Lung (tissue), 17 donors: ENCODE measurements at places on chromosomes 12 and 14.
A peak's percentile ranks its signal among the peaks of the same experiment; 100 is the strongest.

DNA sequence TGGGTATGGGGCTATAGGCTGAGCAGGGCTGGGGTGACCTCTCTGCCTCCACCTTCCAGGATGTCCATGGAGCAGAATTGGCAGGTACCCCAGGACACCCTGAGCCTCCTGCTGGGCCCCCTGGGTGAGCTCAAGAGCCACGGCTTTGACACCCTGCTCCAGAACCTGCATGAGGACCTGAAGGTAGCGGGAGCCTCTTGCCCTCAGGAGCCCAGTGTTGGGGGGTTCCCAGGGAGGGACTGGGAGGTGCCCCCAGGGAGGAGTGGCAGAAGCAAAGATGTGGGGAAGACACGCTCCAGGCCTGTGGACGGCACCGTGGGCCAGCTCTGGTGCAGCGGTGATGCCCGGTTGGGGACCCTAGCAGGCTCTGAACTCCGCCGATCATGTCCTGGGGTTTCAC is 8.3 kb downstream of the TNFAIP2 start:
- no peak for DNase-seq

DNA sequence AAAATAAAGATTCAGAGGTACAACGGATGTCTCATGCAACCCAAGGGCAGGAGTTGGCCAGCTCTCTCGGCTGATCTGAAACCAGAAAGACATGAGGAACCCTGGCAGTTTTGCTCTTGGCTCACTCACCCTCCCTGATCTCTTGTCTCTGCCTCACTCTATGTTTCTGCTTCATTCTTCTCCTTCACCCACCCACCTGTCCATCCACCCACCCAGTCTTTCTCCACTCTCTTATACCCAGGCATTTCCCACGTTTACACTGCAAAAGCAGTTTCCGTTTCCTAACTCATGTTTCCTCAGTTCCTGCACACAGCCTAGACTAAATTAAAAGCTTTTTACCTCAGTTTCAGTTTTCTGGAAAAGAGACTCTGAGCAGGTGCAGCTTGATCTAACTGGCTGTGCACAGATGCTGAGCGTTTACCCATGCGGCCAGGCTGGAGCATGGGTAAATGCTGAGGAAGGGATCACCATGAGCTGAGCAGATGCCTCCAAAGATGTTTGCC is 157.6 kb downstream of the PRKCH start:
- no peak for DNase-seq

GRCh38 chr12:28708918-28709371 is 440.1 kb upstream of the FAR2 start:
- no peak for DNase-seq

- no peak for DNase-seq
These were observed 733.9 kb downstream of the NRXN3 start for GRCh38 chr14:78904094-78904493.

- no peak for DNase-seq
These were observed 70.0 kb upstream of the GALNT9 start for GRCh38 chr12:132399092-132400010.

GRCh38 chr12:29376118-29376517 is 4.9 kb downstream of the ERGIC2 start:
- DNase-seq: no peak

DNA sequence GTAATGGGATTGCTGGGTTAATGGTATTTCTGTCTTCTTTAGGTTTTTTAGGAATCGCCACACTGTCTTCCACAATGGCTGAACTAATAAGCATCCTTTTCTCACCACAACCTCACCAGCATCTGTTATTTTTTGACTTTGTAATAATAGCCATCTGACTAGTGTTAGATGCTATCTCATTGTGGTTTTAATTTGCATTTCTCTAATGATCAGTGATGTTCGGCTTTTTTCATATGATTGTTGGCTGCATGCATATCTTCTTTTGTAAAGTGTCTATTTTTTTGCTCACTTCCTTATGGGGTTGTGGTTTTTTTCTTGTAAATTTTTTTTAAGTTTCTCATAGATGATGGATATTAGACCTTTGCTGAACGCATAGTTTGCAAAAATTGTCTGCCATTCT is 377.9 kb downstream of the GALC start:
- no peak for DNase-seq

DNA sequence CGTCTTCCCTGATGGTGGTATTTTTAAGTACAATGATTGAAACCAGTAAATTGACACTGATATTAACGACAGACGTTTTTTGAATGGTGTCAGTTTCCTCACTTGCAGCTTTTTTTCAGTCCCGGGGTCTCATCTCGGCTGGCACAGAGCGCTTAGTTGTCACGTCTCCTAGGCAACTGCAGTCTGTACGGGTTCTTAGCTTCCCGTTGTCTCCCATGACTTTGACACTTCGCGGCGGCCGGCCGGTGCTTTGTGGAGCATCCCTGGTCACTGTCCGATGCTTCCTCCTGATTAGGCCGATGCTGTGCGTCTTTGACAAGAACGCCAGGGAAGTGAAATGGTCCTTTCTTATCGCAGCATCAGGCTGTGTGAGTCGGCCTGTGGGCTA is 67.4 kb downstream of the ADGRD1 start:
- DNase-seq: no peak

DNA sequence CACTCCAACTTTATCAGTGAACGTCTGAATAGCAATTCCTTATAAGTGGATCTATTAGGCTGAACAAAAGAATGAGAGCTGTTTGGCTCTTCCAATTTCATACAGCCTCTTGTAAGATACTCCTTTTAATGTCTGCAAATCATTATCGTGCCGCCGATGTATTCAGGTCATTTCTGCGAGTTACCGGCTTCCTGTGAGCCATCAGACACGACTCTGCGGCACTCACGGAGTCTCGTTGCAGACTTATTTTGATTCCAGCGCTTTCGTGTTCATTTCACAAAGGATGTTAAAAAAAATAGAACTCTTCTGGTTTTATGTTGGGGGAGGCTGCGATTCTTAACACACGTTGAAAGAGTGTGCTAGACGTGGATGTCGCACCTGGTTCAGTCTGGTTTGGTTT is 106.6 kb downstream of the GLT1D1 start:
- no peak for DNase-seq

- no peak for DNase-seq
These were observed 16.6 kb upstream of the PLEK2 start for GRCh38 chr14:67428501-67429031.

DNA sequence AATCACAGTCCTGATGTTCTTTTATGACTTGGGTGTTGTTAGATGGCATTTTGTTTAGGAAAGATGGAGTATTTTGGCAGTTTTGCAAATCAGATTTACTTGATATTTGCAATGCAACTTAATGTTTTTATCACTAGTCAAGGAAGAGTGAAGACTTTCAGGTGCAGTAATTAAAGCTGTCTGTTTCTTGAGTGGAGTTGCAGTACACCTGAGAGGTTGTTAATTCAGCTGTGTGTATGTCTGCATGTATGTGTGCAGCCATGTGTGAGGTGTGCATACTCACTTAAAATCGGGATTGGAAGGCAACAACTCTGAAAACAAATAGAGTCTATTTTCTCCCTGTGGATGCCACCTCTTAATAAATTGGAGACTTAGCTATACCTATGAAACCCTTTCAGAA is 94.5 kb downstream of the RMST start:
- no peak for DNase-seq

DNA sequence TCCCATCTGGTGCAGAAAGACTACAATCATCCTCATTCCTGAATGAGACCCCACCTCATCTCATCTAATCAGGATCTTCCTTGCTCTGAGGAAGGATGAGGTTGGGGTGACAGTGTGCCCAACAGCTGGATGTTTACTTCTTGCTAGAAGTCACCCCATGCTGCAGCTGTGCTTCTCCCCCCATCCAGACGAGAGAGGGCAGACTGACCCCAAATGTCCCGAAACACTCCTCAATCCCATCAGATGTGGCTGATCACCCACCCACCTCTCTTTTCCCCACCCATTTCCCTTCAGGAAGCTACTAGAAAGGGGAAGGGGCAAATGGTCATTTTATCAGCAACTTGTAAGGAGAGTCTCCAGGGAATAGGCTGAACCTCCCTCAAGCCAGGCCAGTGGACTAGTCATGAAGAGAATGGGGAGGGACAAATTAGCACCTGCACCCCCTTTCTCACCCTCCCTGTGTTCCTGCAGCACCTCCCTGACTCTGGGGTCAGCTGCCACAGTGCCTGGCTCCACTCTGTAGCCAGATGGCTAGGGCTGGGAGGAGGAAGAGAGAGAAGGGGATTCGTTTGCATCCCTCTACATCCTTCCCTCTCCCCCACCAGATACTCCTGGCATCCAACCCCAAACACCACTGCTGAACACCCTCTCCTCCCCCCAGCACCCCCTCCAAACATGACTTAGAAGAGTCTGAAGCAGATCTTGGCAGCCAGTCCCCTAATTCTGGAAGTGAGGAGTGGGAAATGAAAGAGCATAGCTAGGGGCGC is 2.8 kb upstream of the BAZ2A start:
- DNase-seq: no peak

GRCh38 chr12:121145221-121145620 is 12.5 kb downstream of the P2RX7 start:
- no peak for DNase-seq

DNA sequence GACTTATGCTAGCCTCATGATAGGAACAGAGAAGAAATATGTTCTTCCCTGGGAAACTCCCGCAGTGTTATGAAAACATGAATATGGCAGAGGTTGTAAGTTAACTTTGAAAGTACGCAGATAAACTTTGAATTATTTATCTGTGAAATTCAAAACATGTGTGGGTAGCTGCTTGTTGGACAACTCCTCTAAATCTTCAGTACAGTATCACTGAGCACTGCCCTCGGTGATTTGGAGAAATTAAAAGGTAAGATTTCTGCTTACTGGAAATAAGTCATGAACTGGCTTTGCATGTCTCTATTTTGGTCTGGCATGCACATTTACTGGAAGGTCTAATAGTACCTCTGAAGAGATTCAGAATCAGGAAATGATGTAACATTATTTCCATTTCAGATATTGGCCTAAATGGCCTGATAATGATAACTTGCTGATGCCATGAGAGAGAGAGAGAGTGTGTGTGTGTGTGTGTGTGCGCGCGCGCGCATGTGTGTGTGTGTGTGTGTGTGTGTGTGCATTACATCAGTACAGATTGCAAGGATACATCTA is 1441.9 kb upstream of the FLRT2 start:
- DNase-seq: peak; percentile 30

- peak; percentile 92 for DNase-seq
These were observed 864 bp downstream of the DNAJC22 start for GRCh38 chr12:49347311-49348193.

DNA sequence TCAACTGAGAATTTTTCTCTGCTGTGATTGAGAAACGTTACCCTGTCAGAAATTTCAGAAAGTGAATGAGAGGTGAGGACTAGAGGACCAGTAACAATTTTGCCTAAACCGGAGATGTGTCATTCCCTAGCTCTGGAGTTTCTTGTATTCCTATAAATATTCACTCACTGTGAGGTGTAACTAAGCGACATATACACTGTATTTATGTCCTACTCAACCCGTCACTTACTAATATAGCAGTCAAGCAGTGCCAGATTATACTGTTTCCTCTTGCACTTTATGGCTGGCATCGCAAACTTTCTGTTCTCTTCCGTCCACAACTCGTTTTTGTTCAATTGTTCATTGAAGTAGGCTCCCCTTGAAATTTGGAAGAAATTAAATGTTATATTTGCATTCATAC is 192.9 kb downstream of the NOVA1 start:
- no peak for DNase-seq

DNA sequence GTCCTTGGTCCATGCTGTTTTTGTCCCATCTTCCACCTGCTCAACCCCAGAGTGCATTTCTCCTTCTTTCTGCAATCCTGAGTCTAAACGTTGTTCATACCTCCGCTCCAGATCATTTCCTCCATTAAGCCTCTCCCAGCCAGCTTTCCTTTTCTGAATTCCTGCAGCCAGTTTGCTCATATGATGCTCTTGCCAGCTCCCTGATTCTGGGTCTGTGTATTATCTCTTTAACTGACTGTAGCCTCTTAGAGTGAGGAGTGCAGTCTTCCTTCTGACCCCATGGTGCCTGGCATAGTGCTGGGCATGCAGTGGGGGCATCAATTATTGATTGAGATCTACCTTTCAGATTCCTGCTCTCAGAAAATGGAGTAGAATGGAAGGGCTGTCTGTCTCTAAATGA is 11.5 kb upstream of the TBPL2 start:
- no peak for DNase-seq

DNA sequence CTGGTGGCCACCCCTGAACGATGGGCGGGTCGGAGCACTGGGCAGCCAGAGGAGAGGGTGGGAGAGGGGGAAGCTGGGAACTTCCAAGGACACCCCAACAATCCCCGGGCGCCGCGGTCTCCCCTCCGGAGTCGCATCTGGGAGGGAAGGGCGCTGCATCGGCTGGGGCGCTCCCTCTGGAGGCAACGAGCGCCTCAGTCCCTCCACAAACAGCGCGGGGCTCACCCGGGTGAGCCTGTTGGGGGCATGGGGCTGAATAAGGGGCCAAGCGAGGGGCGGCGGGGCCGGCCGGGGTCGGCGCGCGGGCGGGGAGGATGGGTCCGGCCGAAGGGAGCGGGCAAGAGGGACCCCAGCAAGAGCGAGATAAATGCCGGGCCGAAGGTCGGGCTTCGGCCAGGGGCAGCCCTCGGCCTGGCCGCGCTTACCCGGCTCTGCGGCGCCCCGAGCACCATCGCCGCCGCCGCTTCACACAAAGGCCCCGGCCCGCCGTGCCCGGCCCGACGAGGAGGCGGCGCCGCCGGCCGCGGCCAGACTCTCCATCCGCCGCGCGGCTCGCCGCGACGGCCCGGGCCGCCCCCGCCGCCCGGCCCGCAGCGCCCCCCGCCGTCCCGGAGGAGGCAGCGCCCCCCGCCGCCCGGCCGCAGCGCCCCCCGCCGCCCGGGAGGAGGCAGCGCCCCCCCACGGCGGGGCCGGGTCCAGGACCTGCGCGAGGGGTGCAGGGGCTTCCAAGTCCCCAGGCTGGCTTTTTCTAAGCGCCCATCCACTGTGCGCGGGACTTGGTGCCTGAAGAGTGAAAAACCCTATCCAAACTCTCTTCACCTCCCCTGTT is at the start of gene ZBTB39:
Gene ZBTB39 (minus strand): TSS at position 567 of the 829 bp plus-strand sequence. CDS start 1,629 bp downstream, outside the sequence.
- DNase-seq: peak; percentile 73

DNA sequence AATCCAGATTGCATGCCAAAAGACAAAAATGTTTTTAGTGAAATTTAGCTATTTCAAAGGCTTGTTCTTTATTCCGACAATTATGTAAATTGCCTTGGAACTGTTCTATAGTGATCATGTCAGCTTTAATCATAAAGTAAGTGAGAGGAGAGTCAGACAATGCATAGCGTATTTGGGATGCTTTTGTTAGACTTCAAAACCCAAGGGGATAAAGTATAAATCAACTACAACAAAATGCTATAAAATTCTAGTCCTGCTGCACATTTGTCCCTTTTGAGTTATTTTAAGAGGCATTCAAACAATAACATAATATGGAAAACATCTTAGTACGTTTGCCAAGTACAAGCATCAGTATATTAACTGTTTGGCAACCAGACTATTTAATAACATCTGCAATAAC is 11.3 kb downstream of the RTRAF start:
- DNase-seq: peak; percentile 34
